Pancreas (tissue), 10 donors: ENCODE measurements at places on chromosomes 1 and 21. TPM values are rescaled to one million over a fixed set of nuclear protein-coding genes. Genes with fewer than 3 reads are reported as not detected.
A peak's percentile ranks its signal among the peaks of the same experiment; 100 is the strongest.

DNA sequence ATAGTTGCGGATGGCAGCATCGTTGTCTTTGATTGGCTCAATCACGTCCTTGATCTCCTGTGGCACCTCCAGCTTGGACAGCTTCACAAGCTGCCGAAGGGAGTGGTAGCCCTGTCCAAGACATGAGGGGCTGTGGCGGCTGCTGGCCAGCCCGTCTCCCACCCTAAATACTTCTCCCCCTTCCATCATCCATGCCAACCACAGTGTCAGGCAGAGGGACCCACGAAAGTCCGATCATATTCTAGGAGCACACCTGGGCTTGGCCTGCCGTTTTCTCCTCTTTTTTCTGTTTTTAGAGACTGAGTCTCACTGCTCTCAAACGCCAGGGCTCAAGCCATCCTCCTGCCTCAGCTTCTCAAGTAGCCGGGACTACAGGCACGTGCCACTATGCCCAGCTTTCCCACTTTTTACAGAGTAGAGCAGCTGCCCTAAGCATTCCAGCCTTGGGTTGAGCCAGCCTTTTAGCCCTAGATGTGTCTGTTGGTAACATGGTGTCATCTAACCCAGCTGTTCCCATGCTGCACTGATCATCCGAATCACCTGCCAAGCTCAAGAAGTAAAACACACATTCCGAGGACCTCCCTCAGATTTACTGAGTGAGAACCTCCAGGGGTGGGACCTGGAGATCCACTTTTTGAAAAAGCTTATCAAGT lies 10.4 kb downstream of the MTHFR start:
- peak; percentile 31 for DNase-seq

DNA sequence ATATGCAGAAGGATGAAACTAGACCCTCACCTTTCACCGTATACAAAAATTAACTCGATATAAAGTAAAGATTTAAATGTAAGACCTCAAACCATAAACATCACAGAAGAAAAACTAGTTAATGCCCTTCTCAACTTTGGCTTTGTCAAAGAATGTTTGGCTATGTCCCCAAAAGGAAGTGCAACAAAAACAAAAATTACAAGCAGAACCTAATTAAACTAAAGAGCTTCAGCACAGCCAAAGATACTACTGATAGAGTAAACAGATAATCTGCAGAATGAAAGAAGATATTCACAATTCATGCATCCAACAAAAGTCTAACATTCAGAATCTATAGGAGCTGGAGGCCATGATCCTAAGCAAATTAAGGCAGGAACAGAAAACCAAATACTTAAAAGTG lies 824.6 kb upstream of the NEGR1 start:
- no peak for DNase-seq

DNA sequence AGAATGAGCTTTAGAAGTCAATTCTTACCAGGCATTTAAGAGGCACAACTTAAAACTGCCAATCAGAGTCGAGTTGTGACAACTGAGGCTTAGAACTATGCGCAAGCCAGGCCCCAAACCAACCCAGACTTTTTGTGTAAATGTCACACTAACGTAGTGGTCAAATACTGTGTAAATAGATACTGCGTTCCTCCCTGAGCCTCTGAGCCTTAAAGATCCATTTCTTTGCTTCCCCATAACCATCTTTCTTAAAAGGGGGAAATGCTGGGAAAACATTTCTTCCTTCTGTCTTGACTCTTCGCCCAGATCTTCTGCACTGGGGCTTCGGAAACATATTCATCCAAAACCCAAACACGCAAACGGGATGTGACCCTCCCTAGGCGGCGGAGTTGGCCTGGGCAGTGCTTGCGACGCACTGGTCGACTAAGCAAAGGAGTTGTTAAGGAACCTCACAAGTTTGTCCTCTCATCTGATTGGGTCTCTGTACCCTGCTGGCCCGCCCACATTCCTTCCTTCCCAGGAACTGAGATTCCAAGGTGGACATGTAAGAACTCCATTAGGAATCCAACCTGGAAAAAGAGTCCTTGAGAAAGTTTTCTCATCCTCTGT lies 2.6 kb downstream of the ADAMTS5 start:
- no peak for DNase-seq

DNA sequence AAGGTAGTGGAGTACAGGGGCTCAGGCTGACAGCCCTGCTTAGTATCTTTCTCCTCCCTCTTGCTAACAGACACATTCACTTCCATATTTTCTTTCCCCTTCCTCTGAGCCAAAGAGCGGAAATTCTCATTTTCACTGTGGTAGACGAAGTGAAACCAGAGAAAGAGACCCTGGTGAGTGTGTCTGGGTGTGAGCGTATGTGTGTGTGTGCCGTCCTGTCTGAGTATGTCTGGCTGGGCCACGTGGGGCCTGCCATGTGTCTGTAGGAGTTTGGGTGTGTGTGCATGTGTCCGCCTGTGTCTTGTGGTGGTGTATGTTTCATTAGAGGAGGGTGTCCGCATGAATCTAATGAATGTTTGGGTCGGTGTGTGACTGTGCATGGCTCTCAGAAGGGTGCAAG lies 1.7 kb downstream of the COL8A2 start:
- DNase-seq = no peak

DNA sequence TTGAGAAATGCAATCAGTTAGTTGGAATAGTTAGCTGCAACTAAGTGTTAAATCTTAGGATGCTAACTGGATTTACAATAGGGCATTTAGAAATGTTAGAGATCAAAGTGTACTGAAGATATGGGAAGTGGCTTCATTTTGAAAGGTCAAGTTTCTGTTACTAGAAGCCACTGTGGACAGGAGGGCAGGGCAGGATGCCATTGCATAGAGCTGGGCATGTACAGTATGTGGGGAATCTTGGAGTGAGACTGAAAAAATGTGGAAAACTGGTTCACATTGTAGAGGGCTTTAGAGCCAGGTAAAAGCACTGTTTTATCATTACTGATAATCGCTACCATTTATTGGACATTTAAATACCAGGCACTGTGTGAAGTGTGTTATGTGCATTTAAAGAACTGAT lies 31.0 kb downstream of the ARID1A start:
- no peak for DNase-seq

DNA sequence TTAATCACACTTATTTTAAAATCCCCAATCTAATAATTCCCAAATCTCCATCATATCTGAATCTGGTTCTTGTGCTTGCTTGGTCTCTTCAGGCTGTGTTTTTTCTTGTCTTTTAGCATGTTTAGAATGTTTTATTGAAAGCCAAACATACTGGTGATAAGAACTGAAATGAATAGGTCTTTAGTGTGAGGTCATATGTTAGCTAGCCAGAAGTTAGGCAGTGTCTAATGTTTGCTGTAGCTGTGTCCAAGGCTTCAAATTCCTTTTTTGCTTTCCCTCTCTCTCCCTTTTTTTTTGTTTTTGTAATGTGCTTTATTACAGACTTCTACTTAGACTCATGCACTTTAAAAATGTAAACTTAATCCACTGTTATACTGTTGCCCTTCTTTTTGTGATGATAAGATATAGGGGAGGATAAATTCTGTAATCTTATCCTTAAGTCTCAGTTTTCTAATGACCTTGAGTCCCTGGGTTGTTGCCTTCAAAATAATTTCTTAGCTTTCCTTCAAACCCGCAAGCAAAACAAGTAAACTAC lies 725.1 kb downstream of the BRINP3 start:
- no peak for DNase-seq

Gene TNFRSF8
- 0.14 TPM for polyA plus RNA-seq

Gene KISS1
- polyA plus RNA-seq = 5.2 TPM

DNA sequence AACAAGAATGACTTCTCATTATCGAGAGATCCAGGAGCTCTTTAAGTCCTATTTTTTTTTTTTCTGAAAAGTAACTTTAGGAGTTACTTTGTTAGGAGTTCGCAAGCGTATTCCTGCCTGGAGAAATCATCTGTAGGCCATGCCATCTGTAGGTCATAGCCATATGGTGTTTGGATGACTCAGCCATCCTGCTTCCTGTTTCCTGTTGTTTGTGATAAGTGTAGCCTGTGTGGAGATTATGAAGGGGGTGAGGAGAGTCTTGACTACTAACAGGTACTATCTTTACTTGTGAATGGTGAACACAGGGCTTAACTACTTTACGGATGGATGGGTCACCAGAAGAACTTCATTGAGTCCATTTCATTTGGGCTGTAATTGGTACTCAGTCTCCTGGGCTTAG lies 327.2 kb downstream of the PTPRU start:
- no peak for DNase-seq

Gene NSUN4
- polyA plus RNA-seq = 8.1 TPM

DNA sequence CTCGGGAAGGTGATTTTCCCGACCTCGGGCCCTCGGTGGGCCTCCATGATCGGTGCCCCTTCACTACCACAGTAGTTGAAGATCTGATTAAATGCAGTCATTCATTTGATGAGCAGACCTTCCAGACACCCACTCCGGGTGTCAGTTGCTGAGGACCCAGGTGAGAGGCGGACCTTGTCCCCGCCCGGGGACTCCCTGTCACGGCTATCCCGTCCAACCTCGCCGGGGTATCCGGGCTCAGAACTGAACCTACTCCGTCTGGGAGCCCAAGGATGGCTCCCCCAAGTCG lies 22.6 kb downstream of the RNU1-3 start:
- no peak for DNase-seq

DNA sequence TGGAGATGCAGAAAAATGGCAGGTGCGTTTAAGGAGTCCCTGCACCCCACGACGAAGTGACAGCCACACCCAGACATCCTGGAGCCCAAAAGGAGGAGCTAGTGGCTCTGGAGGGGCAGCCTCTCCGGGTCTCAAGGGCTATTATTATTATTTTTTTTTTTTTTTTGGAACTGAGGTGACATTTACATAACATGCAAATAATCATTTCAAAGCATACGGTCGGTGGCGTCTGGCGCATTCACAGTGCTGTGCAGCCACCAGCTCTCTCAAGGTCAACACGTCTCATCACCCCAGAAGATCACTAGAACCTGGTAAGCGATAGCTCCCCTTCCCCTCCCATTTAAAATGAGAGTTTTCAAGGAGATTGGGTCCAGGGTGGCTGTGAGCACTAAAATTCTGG lies 67.5 kb upstream of the PDE9A start:
- DNase-seq = no peak

Gene HTR6
- not detected for polyA plus RNA-seq

GRCh38 chr1:33512226-33513011 lies 40.0 kb downstream of the ZSCAN20 start:
- DNase-seq = no peak

- DNase-seq = peak; percentile 66
These were observed 765 bp upstream of the BMP8A start for GRCh38 chr1:39490596-39491145.

- DNase-seq = no peak
These were observed 30.6 kb downstream of the HYI start for GRCh38 chr1:43422995-43423671.

- DNase-seq = no peak
These were observed 150.4 kb upstream of the NEGR1 start for GRCh38 chr1:72432645-72433267.

DNA sequence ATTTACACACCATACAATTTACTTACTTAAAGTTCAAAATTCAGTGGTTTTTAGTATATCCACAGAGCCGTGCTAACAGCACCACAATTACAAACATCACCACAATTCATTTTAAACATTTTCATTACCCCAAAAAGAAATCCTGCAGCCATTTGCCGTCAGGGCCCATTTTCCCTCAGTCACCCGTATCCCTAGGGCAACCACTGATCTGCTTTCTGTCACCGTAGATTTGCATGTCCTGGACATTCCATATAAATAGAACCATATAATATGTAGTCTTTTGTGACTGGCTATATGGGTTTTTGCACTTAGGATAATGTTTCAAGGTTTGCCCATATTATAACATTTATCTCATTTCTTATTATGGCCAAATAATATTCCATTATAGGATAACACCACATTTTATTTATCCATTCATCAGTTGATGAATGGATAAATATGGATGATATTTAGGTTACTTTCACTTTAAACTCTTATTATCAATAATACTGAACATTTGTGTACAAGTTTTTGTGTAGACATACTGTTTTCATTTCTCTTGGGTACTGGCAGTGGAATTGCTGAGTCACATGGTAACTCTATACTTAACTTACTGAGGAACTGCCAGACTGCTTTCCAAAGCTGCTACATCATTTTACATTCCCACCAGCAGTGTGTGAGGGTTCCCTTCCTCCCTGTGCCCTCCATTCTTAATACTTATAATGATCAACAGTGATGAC lies 68.9 kb downstream of the ST3GAL3 start:
- DNase-seq = no peak

GRCh38 chr1:205220421-205220820 lies 7.3 kb upstream of the TMCC2 start:
- no peak for DNase-seq

- DNase-seq = no peak
These were observed 163.3 kb downstream of the TM2D1 start for GRCh38 chr1:61561666-61562065.

GRCh38 chr1:77975386-77975785 lies 3.5 kb downstream of the FUBP1 start:
- no peak for DNase-seq

DNA sequence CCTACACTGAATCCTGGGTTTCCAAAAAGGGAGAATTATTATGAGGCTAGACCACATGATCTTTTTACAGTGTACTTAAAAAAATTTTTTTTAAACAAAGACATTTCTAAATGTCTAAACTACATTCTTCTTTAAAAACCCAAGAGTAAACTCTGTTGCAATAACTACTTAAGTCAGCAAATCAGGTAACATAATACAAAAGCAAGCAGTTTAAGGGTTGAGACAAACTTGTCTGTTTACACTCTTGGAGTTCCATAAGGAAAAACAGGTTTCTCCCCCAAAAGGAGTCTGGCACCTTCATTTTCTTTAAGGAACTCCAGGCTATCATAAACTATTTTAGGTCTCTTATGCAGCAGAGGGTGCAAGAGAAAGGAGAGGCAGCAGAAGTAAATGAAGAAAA lies 12.5 kb upstream of the ANKRD45 start:
- DNase-seq = no peak

DNA sequence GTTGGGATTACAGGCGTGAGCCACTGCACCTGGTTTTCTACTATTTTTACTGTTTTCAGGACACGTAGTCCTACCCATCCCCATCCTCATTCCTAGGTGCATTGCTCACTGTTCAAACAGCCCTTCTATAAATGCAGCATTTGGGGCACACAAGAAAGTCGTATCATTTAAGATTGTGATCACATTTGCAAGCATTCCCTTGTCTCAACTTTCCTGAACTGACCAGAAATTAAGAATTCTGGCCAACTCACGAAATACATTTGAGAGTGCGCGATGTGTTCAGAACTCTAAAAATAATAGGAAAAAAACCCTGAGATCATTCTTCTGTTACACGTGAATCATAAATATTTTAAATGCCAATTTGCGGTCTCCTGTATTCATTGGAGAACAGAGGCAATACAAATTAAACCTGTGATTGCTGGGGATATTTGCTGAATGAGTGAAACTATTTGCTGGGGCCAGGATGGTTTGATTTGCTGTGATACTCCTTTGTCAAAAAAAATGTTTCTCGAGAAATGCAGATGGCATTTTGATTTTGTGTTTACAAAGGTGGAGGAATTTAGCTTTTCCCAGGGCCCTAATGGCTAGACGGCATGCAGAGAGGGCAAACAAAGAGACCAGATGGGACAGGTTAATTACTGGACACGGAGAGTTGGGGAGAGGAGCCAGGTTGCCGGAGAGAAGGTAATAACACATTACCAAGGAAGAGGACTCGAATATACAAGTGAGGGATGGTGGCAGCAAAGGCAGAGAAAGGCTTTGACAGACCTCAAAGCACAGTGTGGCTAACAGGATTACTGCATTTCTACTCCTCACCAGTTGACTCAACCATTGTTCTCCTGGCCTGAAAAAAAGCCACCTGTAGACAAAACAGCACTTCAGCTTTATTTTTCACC lies 38.4 kb downstream of the STPG1 start:
- no peak for DNase-seq

GRCh38 chr1:200774735-200775444 lies 36.2 kb downstream of the CAMSAP2 start:
- DNase-seq = no peak

GRCh38 chr1:226121587-226122400 lies 59.3 kb downstream of the H3-3A start:
- DNase-seq = peak; percentile 62
